Right lobe of liver (tissue), 6 donors: ENCODE measurements at places on chromosomes 5 and 9. TPM values are rescaled to one million over a fixed set of nuclear protein-coding genes. Genes with fewer than 3 reads are reported as not detected.
A peak's percentile ranks its signal among the peaks of the same experiment; 100 is the strongest.

GRCh38 chr9:114004221-114004716 is 73.8 kb downstream of the AMBP start:
- no peaks in the 10 kb centered on the region for H3K27me3 ChIP-seq
- DNase-seq, result no peak
- no peak overlapping the region for H3K27ac ChIP-seq
- H3K4me1 ChIP-seq, result no peaks in the 10 kb centered on the region

DNA sequence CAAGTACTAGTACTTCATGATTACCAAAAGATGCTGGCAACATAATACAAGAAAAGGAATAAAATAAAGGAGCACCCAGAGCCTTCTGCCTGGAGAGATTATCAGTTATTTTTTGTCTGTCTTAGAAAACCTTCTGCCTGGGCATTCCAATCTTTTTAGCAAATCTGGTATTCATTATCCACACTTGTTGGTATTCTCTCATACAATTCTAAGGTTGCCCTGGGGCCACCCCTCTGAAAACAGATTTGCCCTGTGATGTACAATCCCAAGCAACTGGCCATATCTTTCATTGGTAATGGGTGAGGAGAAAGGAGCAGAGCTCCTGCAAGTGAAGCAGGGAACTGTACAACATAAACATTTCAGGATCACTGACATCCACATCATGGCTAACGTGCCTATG is 47.8 kb downstream of the WDR41 start:
- no peak for DNase-seq
- H3K36me3 ChIP-seq, result no peaks in the 10 kb centered on the region
- H3K27me3 ChIP-seq, result no peaks in the 10 kb centered on the region
- H3K4me3 ChIP-seq, result no peak overlapping the region

- DNase-seq, result no peak
- H3K27me3 ChIP-seq, result no peaks in the 10 kb centered on the region
- H3K4me3 ChIP-seq, result no peak overlapping the region
- no peaks in the 10 kb centered on the region for H3K36me3 ChIP-seq
- no peaks in the 10 kb centered on the region for H3K4me1 ChIP-seq
Observed at GRCh38 chr5:154081246-154081645, 42.5 kb downstream of the MFAP3 start.

- H3K4me1 ChIP-seq, result no peaks in the 10 kb centered on the region
- no peak overlapping the region for H3K27ac ChIP-seq
- no peak overlapping the region for H3K4me3 ChIP-seq
- DNase-seq, result no peak
Observed at GRCh38 chr5:93209476-93209875, 371.5 kb downstream of the NR2F1-AS1 start.

- H3K27ac ChIP-seq, result no peak overlapping the region
- no peaks in the 10 kb centered on the region for H3K36me3 ChIP-seq
- no peaks in the 10 kb centered on the region for H3K4me1 ChIP-seq
- DNase-seq, result no peak
- H3K27me3 ChIP-seq, result no peaks in the 10 kb centered on the region
Observed at GRCh38 chr9:82895822-82896110, 167.2 kb downstream of the RASEF start.

DNA sequence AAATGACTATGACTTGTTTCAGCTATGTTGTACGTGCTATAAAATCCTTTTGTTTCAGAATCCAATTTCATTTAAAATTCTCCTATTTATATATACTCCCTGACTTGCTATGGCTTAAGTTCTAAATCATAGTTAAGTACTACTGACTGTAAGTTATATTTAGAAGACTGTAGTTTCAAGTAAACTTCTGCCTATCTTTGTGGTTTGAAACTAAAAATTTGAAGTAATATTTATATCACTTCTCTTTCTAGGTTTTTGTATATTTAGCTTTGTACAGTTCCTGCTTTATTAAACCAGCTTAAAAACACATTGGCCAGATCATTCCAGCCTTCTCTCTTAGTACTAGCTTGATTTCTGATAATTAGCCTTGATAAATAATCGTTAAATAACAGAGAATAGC is 196.3 kb downstream of the MLLT3 start:
- H3K27ac ChIP-seq, result no peak overlapping the region
- H3K4me3 ChIP-seq, result no peak overlapping the region
- no peaks in the 10 kb centered on the region for H3K4me1 ChIP-seq
- no peak for DNase-seq

DNA sequence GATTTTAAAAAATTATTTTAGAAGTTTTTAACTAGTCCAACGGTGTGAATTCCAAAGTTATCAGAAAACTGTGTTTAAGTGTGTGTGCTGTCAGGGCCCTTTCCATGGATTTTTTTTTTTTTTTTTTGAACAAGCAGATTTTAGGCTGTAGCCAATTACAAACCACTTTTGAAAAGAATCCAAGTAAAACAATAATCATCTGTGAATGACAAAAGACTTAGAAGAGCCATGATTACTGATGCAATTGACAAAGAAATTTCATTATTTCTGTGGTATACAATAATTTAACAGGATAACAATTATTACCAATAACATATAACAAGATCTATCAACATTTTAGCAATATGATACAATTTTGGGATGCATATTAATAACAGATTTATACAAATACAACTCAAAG is 16.2 kb upstream of the PAIP1 start:
- no peak overlapping the region for H3K27ac ChIP-seq
- no peaks in the 10 kb centered on the region for H3K36me3 ChIP-seq
- no peaks in the 10 kb centered on the region for H3K4me1 ChIP-seq
- no peaks in the 10 kb centered on the region for H3K27me3 ChIP-seq

GRCh38 chr9:115594557-115594956 is 476.6 kb upstream of the TNC start:
- H3K4me1 ChIP-seq, result no peaks in the 10 kb centered on the region
- H3K27ac ChIP-seq, result no peak overlapping the region
- H3K27me3 ChIP-seq, result no peaks in the 10 kb centered on the region

- no peak overlapping the region for H3K4me3 ChIP-seq
- no peaks in the 10 kb centered on the region for H3K36me3 ChIP-seq
- no peak for DNase-seq
- no peak overlapping the region for H3K27ac ChIP-seq
- H3K27me3 ChIP-seq, result no peaks in the 10 kb centered on the region
Observed at GRCh38 chr9:133135146-133135745, 14.2 kb upstream of the RALGDS start.

- no peaks in the 10 kb centered on the region for H3K4me1 ChIP-seq
- no peak overlapping the region for H3K27ac ChIP-seq
- H3K36me3 ChIP-seq, result no peaks in the 10 kb centered on the region
- DNase-seq, result no peak
Observed at GRCh38 chr5:172561151-172561550, 79.9 kb upstream of the NEURL1B start.

GRCh38 chr5:143694357-143694756 is 117.6 kb upstream of the HMHB1 start:
- H3K27ac ChIP-seq, result no peak overlapping the region
- no peak for DNase-seq
- H3K4me1 ChIP-seq, result no peaks in the 10 kb centered on the region

- peak overlapping the region; percentile 72 for H3K27ac ChIP-seq
- H3K4me1 ChIP-seq, result peaks cover 18% of the 10 kb centered on the region
- no peaks in the 10 kb centered on the region for H3K36me3 ChIP-seq
Observed at GRCh38 chr9:129608561-129609481, 12.1 kb downstream of the C9orf50 start.

GRCh38 chr9:28032268-28032590 is 458.9 kb upstream of the C9orf72 start:
- no peaks in the 10 kb centered on the region for H3K36me3 ChIP-seq
- no peak overlapping the region for H3K27ac ChIP-seq
- H3K4me3 ChIP-seq, result no peak overlapping the region
- H3K4me1 ChIP-seq, result no peaks in the 10 kb centered on the region
- H3K27me3 ChIP-seq, result no peaks in the 10 kb centered on the region

- no peak overlapping the region for H3K27ac ChIP-seq
- no peaks in the 10 kb centered on the region for H3K27me3 ChIP-seq
- DNase-seq, result no peak
- no peak overlapping the region for H3K4me3 ChIP-seq
- no peaks in the 10 kb centered on the region for H3K4me1 ChIP-seq
Observed at GRCh38 chr5:85140471-85140870, 755.8 kb upstream of the EDIL3 start.

DNA sequence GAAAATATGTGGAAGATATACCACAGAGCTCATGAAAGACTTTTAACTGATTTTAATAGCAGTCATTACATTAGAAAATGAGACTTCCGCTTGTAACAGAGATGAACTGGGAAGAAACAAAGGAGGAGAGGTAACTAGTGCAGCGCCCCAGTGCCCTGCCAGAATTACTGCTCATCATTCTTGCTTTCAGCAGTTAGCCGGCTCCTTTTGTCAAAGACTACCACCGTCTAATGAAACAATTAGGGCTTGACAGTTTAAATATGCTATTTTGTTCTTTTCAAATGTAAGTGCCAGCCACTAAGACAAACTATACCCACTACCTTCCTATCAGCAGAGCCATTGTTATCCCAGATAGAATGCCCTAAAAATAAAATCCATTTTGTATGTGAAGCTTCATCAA is 328.4 kb downstream of the EFNA5 start:
- H3K36me3 ChIP-seq, result no peaks in the 10 kb centered on the region
- H3K27ac ChIP-seq, result no peak overlapping the region
- no peaks in the 10 kb centered on the region for H3K27me3 ChIP-seq
- no peak overlapping the region for H3K4me3 ChIP-seq
- H3K4me1 ChIP-seq, result no peaks in the 10 kb centered on the region
- no peak for DNase-seq

DNA sequence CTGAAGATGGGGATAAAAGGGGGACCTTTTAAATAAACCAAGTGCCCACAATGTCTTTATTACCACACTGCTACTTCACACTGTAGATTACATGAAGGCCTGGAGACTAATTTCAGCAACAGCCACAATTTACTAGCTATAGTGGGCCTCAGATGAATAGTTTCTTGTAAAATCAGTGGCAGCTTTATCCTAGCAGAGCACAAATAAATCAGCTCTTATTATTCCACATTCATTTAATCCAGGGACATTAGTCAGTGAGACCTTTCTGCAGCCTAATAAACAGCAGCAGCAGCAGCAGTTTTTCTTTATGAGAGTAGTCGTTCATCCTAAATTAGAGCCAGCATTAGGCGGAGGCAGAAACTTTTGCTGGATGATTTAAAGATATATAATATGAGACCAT is 542.3 kb downstream of the PSAT1 start:
- no peak for DNase-seq
- H3K36me3 ChIP-seq, result no peaks in the 10 kb centered on the region
- no peak overlapping the region for H3K27ac ChIP-seq
- H3K4me1 ChIP-seq, result no peaks in the 10 kb centered on the region
- H3K27me3 ChIP-seq, result no peaks in the 10 kb centered on the region
- no peak overlapping the region for H3K4me3 ChIP-seq

DNA sequence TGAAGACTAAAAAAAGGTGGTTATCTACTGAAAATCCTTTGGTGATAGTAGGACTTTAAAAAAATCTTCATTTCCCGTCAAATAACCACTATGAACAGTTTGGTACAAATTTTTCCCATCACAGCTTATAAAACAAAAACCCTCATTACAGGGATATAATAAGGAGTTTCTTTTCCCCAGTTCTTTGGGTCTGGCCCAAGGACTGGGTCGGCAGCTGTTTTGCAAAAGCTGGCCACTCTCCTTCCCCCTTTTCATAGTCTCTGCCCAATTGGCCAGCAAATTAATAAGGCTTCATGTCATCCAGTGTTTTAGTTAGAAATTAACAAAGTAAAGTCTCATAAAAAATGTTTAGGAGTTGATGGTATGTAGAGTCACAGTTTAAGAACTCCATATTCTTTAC is 47.0 kb upstream of the PDE8B start:
- no peak overlapping the region for H3K4me3 ChIP-seq
- no peak overlapping the region for H3K27ac ChIP-seq
- no peaks in the 10 kb centered on the region for H3K36me3 ChIP-seq
- no peak for DNase-seq

GRCh38 chr9:71308454-71308853 is 187.0 kb upstream of the TRPM3 start:
- DNase-seq, result no peak
- no peak overlapping the region for H3K4me3 ChIP-seq
- no peak overlapping the region for H3K27ac ChIP-seq
- H3K36me3 ChIP-seq, result no peaks in the 10 kb centered on the region
- no peaks in the 10 kb centered on the region for H3K27me3 ChIP-seq

- H3K27ac ChIP-seq, result no peak overlapping the region
- no peak overlapping the region for H3K4me3 ChIP-seq
- no peaks in the 10 kb centered on the region for H3K36me3 ChIP-seq
- no peaks in the 10 kb centered on the region for H3K27me3 ChIP-seq
- peak; percentile 5 for DNase-seq
- H3K4me1 ChIP-seq, result no peaks in the 10 kb centered on the region
Observed at GRCh38 chr9:127137640-127138360, 15.4 kb upstream of the ANGPTL2 start.

DNA sequence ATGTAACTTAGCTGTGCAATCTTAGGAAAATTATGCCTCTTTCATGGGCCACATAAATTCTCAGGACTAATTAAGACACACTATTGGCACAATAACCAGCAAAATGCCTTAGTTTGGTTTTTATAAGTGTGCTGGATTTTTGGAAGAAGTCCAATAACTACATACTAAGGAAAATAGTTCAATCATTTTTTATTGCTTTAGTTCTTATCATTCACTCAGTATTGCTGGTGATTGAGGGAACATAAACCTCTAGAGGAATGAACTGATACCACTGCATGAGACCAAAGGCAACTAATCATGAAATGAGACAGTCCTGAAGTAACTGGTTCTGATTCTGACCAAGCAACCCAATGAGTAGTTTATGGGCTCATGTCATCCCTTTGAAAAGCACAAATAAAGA is 571.5 kb downstream of the PDE4D start:
- H3K27me3 ChIP-seq, result no peaks in the 10 kb centered on the region
- no peak overlapping the region for H3K4me3 ChIP-seq
- H3K27ac ChIP-seq, result no peak overlapping the region
- DNase-seq, result no peak

DNA sequence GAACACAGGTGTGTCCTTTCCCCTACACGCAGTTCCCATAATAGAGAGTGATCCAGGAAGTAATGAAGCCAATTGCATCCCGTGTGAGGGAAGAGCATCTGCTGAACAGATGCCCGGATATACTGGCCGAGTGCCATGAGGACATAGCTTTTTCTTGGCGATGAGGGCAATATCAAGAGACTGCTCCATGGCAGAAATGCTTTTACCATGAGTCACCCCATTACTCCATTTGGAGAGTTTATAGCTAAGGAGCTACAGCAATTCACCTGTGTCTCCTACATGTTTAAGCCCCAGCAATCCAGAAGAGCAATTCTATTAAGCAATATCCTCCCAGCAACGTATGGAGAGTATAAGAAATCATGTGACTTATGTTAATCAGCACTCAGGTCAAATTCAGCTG is 222.0 kb upstream of the KLF4 start:
- H3K4me3 ChIP-seq, result no peak overlapping the region
- no peaks in the 10 kb centered on the region for H3K4me1 ChIP-seq
- H3K36me3 ChIP-seq, result no peaks in the 10 kb centered on the region
- DNase-seq, result no peak
- H3K27ac ChIP-seq, result no peak overlapping the region

The ODF2 gene
- 16.1 TPM for total RNA-seq

The SLC6A18 gene
- not detected for total RNA-seq

The KIF12 gene
- 24.3 TPM for total RNA-seq

The CHSY3 gene
- 1.2 TPM for total RNA-seq

The PNPLA7 gene
- total RNA-seq, result 6.2 TPM

The MSX2 gene
- total RNA-seq, result not detected

The FCN2 gene
- total RNA-seq, result 46.6 TPM

The SPEF2 gene
- total RNA-seq, result 3.3 TPM

The EXOSC2 gene
- 9.3 TPM for total RNA-seq

The FOXD4L3 gene
- total RNA-seq, result not detected

The SPOCK1 gene
- total RNA-seq, result 0.13 TPM

The ISCA1 gene
- total RNA-seq, result 20.1 TPM

The MED22 gene
- 7.2 TPM for total RNA-seq

The NTNG2 gene
- total RNA-seq, result 0.31 TPM

The TRAF1 gene
- 2.4 TPM for total RNA-seq

The CDO1 gene
- total RNA-seq, result 157 TPM

The GPR150 gene
- total RNA-seq, result 0.18 TPM
